ENCODE measurements at places on chromosomes 13 and 19. TPM values are rescaled to one million over a fixed set of nuclear protein-coding genes. Genes with fewer than 3 reads are reported as not detected.

The KLF1 gene
- total RNA-seq = not detected

- DNase-seq = no peak
Measured at GRCh38 chr13:92300651-92301050, 902.2 kb downstream of the GPC5 start.

DNA sequence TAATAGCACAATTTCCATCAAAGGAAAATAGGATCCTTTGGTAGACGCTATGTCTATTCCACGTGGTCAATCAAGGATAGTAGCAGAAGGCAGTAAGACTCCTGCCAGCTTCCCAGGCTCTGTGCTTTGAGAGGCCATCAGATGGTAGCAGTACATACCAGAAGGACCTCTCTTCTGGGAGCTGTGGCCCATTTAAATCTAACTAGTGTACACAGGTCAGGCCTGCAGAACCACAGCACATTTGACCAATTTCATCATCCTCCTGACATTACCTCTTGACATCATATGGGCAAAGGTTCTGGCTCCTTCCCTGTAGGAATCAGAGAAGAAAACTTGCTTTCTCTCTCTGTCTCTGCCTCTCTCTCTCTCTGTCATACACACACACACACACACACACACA lies 229.6 kb upstream of the HTR2A start:
- DNase-seq = no peak

- DNase-seq = no peak
Measured at GRCh38 chr13:101309014-101309619, 107.2 kb downstream of the NALCN start.

DNA sequence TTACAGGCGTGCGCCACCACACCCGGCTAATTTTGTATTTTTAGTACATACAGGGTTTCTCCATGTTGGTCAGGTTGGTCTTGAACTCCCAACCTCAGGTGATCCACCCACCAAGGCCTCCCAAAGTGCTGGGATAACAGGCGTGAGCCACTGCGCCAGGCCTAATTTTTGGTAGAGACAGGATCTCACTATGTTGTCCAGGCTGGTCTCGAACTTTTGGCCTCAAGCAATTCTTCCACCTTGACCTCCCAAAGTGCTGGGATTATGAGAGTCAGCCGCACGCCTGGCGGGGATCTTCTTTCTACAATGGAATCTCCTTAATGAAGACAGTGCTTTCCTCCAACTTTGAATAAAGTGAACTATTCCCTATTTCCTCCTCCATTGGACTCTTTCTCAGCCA lies 5.8 kb downstream of the RASIP1 start:
- no peak for DNase-seq

DNA sequence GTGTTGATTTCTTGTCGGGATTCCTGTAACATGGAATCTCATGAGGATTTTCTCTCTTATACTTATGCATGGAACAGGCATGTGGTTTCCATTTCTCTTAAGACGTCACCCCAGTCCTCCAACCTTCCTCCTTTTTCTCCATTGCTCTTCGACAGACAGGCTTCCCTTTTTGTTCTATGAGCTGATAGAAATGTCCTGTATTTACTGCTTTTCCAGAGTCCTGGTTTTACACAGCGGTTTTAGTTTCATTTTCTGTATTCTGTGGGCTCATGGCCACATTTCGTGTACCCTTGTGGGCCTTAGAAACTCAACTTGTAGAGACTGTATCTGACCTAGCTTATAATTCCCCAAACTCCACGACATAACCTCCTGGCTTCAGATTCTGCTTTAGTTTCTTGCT lies 113.1 kb downstream of the PAN3 start:
- no peak for DNase-seq

DNA sequence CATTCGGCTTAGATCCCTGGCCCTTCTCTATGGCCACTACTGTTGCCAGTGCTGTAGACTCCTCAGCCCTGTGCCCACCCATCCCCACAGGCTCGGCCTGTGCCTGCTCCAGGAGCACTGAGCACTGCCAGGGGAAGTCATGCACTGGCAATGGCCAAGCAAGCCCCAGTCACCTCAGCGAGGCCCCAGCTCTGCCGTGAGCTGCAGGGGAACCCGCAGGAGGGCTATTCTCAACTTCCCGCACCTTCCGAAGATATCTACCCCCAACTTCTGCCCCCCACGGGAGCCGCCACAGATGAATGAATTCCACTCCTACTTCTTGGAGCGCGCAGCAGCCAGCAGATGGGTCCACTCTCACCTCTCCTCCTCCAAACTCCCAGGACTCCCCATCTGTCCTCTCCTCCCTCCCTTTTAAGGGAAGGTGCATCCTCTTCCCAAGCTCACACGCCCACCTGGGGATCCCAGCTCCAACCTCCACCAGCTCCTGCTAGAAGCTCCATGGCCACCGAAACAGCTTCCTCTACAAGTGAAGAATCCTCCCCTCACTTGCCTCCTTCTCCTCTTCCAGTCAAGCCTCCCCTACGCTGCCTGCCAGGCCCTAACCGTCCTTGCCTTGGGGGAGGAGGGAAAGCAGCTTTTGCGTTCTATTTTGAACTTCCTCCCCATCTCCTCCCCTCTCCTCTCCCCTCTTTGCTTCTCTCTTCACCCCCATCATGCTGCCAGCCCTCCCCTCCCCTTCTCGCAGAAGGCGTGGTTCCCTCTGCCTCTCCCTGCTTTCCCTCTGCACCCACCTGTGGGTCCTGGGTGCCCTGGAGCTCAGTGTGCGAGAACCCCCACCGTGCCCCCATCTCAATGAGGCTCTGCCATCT lies 52.2 kb downstream of the PEPD start:
- DNase-seq = no peak

The DPF1 gene
- not detected for total RNA-seq

The CD22 gene
- total RNA-seq = 2.5 TPM

GRCh38 chr13:73074014-73074413 lies 15.2 kb downstream of the KLF5 start:
- DNase-seq = no peak

GRCh38 chr13:52846567-52847321 lies 1.7 kb downstream of the PCDH8 start:
- DNase-seq = peak; percentile 45

The SCGB2B2 gene
- total RNA-seq = 0.59 TPM

DNA sequence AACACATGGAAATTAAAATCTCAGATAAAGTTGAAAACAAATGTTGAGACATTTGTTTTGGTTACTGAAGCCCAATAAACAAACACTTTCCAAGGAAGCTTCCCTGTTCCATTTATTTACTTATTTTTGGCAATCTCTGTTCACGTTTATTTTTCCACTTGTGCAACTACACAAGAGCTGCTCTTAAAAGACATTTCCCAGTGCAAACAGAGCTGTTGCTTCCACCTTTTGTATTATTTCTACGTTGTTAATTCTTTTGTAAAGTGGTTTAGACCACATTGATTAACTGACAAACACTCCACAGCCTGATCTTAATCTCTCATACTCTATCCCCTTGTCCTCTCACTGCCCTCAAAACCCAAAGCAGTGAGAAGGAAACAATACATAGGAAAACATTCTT lies 757.6 kb downstream of the LIG4 start:
- DNase-seq = no peak

GRCh38 chr19:55441692-55442321 lies 1.3 kb downstream of the SHISA7 start:
- peak; percentile 35 for DNase-seq

- DNase-seq = peak; percentile 92
Measured at GRCh38 chr19:6092329-6093286, 17.7 kb downstream of the RFX2 start.

- DNase-seq = no peak
Measured at GRCh38 chr13:49409008-49409407, 34.9 kb downstream of the CAB39L start.

- DNase-seq = no peak
Measured at GRCh38 chr19:5036698-5037563, 68.0 kb downstream of the KDM4B start.

- no peak for DNase-seq
Measured at GRCh38 chr19:4580021-4580901, 20.8 kb upstream of the SEMA6B start.

GRCh38 chr13:45925151-45925550 lies 73.6 kb upstream of the SIAH3 start:
- DNase-seq = no peak

- no peak for DNase-seq
Measured at GRCh38 chr19:18526316-18526715, 4.4 kb upstream of the ELL start.

GRCh38 chr19:3140667-3141038 lies 4.8 kb downstream of the GNA15 start:
- no peak for DNase-seq

All from left colon (tissue), 2 donors.